ENCODE measurements at places on chromosomes 2 and 18.

DNA sequence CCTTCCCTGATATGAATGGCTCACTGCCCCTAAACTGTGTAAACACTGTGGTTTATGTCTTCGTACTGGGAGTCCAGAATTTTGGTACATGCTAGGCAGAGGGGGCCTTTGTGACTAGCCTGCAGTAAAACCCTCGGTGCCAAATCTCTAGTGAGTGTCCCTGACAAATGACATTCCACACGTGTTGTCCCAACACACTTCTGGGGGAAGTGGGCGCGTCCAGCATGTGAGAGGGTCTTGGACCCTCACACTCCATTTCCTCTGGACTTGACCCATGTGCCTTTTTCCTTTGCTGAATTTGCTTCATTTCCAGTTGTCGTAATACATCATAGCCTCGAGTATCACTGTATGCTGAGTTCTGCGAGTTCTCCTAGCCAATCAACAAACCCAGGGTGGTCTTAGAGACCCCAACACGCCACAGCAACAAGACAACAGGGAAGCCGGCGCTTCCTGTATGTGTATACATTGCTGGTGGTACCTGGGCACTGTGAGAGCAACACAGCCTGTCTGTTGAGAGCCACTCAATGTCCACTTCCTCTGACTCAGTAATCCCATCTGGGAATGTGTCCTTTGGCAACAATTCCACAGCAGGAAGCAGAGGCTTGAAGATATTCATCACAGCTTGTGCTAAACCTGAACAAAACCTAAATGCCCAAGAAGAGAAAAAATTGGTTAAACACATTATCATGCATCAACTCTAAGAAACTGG lies 26.9 kb upstream of the SLC66A3 start:
- no peak for DNase-seq

GRCh38 chr18:27109451-27109850 lies 75.7 kb downstream of the CHST9 start:
- no peak for DNase-seq

DNA sequence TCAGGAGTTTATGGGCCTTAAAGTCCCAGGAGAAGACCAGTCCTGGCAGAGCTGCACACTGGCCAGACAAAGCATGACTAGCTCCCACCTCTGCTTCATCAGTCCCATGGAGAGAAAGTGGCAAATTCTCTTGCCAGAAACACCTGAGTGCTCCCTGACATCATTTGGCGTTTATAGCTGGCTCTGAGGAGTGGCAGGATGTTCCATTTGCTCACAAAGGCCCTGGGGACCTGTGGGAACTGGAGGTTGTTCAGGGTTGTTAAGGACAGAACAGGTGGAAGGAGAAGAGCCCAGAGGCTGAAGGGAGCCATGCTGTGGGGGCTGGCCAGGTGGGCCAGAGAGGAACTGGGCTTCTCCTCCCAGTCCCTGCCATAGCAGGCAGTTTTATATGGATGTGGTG lies 56.1 kb downstream of the RPL37A start:
- no peak for DNase-seq

GRCh38 chr2:86632672-86633071 lies 9.0 kb upstream of the RNF103 start:
- no peak for DNase-seq

DNA sequence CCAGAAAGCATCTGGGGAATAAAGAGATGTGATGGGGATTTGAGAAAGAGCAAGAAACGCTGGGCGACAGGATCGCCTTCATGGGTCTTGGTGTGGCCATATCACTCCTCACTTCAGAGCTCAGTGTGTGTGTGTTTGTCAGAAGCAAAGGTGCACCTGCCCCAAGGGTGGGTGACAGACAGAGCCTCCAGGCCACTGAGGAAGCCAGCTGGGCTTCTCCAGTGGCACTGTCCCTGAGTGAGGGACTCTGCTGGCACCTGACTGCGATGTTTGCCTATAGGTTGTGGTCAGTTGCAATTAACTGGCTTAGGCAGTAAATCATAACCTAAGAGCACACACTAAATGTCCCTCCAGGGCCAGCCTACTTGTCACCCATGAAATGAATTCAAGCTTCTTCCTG lies 23.5 kb upstream of the GNAL start:
- DNase-seq, result no peak

GRCh38 chr2:98769784-98770183 lies 38.9 kb upstream of the MGAT4A start:
- peak; percentile 37 for DNase-seq

DNA sequence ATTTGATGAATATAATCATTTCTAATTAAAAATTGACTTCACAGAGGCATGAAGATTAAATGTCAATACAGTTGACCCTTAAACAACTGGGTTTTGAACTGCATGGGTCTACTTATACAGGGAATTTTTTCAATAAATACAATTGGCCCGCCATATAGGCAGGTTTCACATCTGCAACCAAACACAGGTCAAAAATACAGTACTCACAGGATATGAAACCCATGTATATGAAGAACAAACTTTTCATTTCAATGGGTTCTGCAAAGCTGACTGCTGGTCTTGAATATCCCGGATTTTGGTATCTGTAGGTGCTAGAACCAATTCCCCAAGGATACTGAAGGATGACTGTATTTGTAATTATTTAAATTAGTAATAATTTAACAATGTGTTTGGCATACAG lies 555.6 kb downstream of the EPHA4 start:
- DNase-seq, result no peak

DNA sequence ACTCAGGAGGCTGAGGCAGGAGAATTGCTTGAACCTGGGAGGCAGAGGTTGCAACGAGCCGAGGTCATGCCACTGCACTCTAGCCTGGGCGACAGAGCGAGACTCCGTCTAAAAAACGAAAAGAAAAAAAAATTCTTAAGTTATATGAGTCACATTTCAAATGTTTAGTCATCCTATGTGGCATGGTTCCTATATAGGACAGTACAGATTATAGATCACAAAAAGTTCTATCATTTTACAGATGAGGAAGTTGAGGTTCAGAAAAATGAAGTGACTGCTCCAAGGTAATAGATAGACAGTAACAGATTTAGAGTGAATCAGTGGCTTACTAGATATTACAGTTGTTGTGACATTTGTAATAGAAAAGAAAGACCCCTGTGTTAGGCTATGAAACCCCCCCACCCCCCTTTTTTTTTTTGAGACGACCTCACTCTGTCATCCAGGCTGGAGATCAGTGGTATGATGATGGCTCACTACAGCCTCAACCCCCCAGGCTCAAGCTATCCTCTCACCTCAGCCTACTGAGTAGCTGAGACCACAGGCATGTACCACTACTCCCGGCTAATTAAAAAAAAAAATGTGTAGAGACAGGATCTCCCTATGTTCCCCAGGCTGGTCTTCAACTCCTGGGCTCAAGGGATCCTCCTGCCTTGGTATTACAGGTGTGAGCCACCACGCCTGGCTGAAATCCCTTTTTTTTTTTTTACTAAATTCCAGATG lies 22.7 kb downstream of the PTPN4 start:
- DNase-seq, result no peak

DNA sequence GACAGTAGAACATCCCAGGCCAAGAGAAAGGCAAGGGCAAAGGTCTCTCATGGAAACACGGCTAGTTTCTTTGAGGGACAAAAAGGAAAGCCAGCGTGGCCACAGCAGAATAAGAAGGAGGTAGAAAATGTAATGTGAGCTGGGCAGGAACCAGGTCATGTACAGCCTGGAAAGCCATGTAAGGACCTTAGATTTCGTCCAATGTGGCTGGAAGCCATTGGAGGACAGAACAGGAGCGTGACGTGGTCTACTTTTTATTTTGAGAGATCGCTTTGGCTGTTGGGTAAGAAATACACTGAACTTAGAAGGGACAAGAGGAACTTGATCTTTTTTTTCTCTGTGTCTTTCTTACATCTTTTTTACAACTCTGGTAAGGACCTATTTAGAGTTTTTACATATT lies 57.8 kb upstream of the ANKRD44 start:
- DNase-seq, result no peak

GRCh38 chr2:142750858-142751257 lies 126.6 kb upstream of the KYNU start:
- no peak for DNase-seq

DNA sequence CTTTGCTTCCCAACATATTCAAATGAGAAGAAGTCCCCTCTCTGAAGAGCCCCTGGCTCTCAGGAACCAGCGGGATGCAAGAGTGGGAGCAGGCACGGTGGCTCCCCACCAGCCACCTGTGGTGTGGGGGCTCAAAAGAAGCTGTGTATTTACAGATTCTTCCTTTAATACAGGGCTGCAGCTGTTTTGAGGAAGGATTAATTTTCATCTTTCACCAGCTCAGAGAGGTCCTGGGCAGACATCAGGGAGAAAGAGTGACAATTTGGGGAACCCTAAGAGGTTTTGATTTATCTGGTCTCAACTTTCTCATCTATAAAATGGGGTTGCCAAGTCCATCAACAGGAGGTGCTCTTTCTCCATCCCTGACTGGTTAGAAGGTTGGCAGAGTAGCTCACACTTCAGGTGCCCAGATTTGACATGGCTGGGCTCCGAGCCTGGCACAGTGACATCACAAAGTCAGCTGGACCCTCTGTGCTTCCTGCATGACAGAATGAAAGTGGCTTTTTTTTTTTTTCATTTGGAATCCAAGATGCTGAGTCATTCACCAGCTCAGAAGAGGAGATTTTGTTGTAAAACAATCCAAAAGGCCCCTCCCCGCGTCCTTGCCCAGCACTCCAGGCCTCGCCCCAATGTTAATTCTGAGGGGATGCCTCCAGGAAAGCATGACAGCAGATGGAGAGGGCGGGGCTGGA lies 15.5 kb upstream of the SIX2 start:
- no peak for DNase-seq

DNA sequence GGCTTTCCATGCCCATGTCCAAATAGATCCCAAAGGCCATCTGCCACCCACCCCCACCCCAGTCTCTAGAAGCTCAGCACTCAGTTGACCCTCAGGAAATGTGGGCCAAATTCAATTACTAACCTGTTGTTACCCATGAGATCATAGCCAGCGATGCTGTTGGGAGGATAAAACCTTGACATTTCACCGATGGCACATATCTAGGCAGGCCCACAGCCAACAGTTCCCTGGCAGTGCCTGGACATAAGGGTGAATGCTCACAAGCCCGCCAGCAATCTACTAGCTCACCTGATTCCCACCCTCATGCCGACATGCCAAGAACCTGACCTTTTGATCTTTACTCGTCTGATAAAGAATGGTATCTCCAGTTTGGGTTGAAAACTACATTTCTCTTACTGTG lies 11.8 kb upstream of the ACOXL start:
- DNase-seq, result no peak

DNA sequence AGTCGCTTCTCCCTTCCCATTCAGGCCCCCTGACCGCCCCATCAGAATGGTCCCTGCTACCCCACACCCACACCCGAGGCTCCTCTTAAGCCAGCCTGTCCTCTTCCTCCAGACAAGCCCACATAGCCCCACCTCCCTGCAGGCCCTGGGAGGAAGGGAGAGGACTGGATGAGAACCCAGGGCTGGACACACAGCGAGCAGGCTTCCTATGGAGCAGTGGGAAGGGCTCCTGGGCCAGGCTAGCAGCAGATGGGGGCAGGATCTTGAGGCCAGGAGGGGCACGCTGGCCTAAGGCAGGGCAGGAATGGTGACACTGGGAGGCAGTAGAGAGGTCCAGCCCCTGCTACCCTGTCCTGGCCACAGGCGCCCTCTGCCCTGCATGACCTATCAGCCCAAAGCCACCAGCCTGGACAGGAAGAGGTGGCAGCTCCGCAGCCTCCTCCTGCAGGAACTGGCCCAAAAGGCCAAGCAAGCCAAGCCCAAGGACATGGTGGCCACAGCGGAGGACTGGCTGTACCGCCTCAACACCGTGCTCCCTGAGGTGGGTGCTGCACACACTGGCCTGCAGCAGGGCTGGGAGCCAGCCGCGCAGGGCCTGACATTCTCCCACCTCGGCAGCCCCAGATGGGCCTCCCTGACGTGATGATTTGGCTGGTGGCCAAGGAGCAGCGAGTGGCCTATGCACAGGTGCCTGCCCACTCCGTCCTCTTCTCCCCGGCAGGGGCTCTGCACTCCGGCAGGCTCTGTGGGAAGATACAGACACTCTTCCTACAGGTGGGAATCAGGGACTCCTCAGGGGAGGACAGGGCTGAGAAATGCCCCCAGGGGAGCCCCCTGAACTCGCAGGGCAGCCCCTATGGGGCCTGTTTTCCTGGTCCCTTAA lies 43.3 kb downstream of the FER1L5 start:
- DNase-seq, result no peak

- no peak for DNase-seq
Measured at GRCh38 chr2:211055438-211055837, 499.0 kb downstream of the CPS1 start.

- no peak for DNase-seq
Measured at GRCh38 chr2:64354857-64355680, 98.9 kb upstream of the LGALSL start.

GRCh38 chr2:172085460-172086159 lies at the start of gene DLX1:
DLX1 (plus strand) TSS chr2:172085507; CDS start chr2:172085678, 171 bp downstream.
- no peak for DNase-seq

DNA sequence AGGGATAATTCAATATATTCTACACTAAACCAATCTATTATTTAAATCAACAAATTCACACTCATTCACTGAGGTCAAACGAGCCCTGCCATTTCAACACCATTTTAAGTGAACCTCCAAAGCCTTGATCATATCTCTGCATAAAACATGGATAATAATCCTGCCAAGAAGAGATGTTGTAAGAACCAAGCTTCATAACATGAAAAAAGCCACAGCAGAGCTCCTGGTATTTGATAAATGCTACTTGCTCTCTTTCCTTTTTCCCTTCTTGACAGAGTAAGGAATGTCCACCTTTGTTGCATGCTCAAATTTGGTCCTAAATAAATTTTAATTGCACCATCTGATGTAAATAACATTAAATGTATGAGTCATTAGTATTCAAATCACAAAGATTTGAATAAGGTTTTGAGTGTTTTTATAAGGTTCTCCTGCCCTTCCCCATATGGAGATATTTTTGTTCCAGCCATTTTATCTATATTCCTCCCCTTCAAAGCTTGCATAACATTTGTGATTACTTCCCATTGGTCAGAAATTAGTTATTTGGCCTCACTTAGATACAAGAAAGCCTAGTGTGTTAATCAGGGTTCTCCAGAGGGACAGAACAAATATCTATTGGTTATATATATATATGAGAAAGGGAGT lies 318.8 kb downstream of the RND3 start:
- no peak for DNase-seq

DNA sequence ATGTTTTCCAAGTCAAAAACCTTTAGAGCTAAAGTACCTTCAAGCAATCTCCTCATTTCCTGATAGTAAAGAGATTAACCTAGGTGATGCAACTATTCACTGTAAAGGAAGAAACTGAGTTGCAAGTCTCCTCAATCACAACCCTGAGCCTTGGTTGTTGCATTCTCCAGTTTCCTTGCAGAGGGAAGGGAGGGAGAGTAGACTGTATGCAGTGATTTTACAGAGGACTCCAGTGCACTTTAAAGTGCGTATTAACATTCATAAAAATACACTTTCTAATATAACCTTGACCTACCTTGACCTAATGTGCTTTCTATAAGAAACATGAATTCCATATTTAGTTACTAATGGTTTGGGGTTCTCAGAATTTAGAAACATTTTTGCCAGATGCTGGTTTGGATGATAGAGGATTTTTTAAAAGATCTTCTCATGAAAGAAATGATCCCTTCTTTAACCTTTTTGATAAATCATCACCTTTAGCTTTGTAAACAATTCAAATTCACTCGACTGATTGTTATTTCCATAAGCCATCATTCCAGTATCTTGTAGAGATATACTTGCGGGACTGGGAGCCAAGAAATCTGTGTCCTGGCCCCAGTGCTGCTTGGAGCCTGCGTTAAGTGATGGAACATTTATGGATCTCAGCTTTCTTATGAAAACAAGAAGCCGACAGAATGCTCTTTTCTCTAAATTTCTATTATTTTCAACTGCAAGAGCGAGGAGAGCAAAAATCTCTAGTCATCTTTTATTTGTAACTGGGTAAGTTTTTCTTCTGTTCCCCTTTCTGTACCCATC lies 228.3 kb downstream of the ZNF521 start:
- no peak for DNase-seq

- no peak for DNase-seq
Measured at GRCh38 chr2:109344270-109344805, 215.3 kb downstream of the SH3RF3 start.

Data from stimulated activated naive CD8-positive, alpha-beta T cell treated with anti-CD3 and anti-CD28 coated beads, Interleukin-15, Interleukin-2, amounts not matched to agents 100 U/mL and 50 U/mL, for 24 hours (primary cell).